ENCODE measurements at places on chromosomes 12 and 14. TPM values are rescaled to one million over a fixed set of nuclear protein-coding genes. Genes with fewer than 3 reads are reported as not detected.

The OTUB2 gene
- 0.26 TPM for polyA plus RNA-seq

The NOXRED1 gene
- 0.15 TPM for polyA plus RNA-seq

The RPL10L gene
- polyA plus RNA-seq: not detected

The KRT79 gene
- 0.23 TPM for polyA plus RNA-seq

The USP44 gene
- 2.3 TPM for polyA plus RNA-seq

The CMA1 gene
- not detected for polyA plus RNA-seq

The GPR132 gene
- polyA plus RNA-seq: 0.23 TPM

The IAPP gene
- polyA plus RNA-seq: not detected

The TEX52 gene
- not detected for polyA plus RNA-seq

The PGF gene
- polyA plus RNA-seq: 0.30 TPM

The KRT82 gene
- not detected for polyA plus RNA-seq

The TAS2R8 gene
- polyA plus RNA-seq: not detected
